ENCODE measurements at places on chromosomes 12 and 14. TPM values are rescaled to one million over a fixed set of nuclear protein-coding genes. Genes with fewer than 3 reads are reported as not detected.

DNA sequence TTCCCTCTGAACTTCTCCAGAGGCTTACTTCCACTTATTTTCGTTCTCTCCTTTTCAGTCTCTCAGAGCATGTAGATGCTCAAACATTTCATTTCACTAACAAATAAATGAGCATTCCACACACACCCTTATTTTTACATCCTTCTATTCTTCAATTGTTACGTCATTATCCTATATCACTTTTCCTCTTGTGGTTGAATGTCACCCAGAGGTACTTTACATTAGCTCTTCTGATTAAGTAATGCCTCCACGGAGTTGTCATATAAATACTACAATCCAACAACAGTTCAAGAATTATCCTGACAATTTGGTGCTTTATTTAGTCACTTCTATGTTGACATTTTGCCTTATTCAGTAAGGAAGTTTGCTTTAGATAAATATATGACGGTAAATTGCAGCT lies 18.4 kb downstream of the FAR2 start:
- DNase-seq, result no peak

GRCh38 chr12:88122666-88123065 lies 19.2 kb downstream of the CEP290 start:
- DNase-seq, result no peak

GRCh38 chr12:3107071-3107583 lies 29.9 kb downstream of the TSPAN9 start:
- DNase-seq, result no peak

DNA sequence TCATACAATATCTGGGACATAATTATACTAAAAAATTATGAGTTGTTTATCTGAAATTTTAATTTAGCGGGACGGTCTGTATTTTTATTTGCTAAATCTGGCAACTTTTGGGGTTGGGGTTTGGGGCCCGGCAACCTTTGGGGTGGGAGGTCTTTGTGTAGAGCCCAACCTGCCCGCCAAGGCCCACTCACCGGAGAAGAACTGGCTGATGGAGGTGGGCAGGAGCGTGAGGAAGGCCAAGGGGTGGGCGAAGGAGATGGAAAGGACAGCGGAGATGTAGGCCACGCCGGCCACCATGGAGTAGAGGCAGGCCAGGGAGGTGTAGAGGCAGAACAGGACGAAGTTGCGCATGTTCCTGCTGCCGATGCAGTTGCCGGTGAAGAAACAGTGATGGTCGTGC lies 2.6 kb downstream of the ZDHHC22 start:
- no peak for DNase-seq

- DNase-seq, result no peak
Observed at GRCh38 chr14:64811676-64812075, 68.0 kb downstream of the SPTB start.

Gene OAS1
- polyA plus RNA-seq, result 13.8 TPM
